ENCODE measurements at places on chromosomes 2 and 18. TPM values are rescaled to one million over a fixed set of nuclear protein-coding genes. Genes with fewer than 3 reads are reported as not detected.

PPM1G gene
- total RNA-seq, result 122 TPM

DNA sequence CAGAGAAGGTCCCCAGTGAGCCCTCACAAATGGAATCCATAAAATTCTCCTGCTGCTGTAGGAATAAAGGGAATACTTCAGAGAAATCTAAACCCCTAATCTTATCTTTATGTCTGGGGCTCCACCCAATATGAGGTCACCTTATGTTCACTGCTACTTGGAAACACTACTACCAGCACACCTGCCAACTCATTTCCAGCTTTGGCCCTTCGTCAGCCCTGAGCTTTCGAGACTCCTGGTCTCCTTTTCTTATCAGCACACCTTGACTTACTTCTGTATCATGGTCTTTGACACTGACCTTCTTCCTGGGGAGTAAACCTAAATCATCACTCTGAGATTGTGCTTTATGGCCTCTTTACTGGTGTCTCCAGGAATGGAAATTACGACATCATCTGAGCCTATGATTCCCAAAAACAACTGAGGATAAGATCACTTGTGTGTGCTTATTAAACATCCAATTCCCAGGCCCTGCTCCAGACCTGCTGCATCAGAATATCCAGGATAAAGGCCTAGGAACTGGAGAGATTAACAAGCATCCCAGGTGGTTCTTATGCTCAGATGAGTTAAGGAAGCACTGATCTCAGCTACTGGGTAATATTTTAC, 22.2 kb upstream of the ASNSD1 start:
- DNase-seq, result no peak

SPP2 gene
- not detected for total RNA-seq

DNA sequence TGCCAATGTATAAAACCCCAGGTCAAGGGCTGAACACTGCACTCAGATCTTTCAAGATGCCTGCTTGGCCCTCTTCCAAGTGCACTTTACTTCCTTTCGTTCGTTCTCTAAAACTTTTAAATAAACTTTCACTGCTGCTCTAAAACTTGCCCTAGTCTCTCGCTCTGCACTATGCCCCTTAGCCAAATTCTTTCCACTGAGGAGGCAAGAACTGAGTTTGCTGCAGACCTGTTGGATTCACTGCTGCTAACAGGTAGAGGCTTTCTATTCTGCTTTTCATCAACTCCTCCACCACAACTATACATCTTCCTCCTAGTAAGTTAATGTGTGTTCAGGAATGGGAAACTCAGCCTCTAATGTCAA, 467.9 kb downstream of the MBD2 start:
- no peak for DNase-seq

- peak; percentile 49 for DNase-seq
These were observed 217.1 kb downstream of the KLHL29 start for GRCh38 chr2:23602116-23602515.

GRCh38 chr2:11833601-11834000, 87.2 kb downstream of the LPIN1 start:
- DNase-seq, result no peak

GRCh38 chr2:10234013-10234306, 68.7 kb upstream of the HPCAL1 start:
- no peak for DNase-seq

- DNase-seq, result peak; percentile 15
These were observed 32.5 kb upstream of the ERCC3 start for GRCh38 chr2:127326289-127326945.

DNA sequence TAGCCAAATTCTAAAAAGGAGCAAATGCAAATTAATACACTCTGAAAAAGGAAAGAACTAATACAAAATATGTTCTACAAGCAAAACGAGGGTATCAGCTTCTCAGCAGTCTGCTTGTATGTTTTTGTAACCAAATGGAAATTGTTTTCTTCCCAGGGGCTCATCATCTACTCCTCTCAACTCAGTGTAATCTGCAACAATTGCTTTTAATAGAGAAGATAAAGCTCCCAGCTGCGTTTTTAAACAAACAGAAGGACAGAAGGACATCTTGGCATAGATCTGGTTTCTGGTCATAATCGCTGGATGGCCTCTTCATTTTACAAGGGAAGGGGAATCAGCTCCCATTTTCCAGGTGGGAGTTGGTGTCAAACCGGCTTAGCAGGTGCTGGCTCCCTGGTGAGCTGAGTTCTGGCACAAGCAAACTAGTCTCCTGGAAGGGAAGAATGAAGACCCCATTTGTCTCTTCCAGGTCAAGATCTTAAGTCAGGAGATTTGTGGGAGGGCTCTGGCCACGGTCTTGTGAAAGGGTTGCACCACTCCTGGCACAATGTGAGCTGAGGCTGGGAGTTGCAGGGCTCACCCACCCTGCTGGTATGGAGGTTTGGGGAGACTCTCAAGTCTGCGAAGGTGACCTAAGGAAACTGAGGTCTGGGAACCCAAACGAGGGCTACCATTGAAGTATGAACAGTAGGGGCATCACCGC, 41.6 kb downstream of the NPPC start:
- no peak for DNase-seq

GRCh38 chr2:165864296-165864695, 70.2 kb upstream of the GALNT3 start:
- DNase-seq, result no peak

ACTR2 gene
- 67.2 TPM for total RNA-seq

GRCh38 chr2:59706729-59707128, 846.7 kb downstream of the BCL11A start:
- DNase-seq, result no peak

KRTCAP3 gene
- not detected for total RNA-seq

TUBA4B gene
- total RNA-seq, result not detected

DNA sequence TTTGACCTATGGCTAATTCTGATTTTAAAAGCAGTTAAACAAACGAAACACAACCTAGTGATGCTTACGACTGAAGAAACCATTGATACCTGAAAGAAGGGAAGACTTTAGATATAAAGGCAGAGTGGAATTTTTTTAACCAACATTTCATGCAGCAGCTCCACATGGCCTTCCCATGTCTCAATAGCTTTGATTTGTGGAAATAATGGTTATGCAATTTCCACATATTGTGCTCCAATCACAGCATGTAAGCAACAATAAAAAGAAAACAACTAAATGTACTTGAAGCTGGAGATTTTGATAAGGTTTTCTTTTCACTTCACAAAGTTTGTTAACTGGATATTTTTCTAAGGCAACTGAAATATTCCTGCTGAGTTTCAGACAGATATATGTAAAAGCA, 82.0 kb upstream of the SLC39A10 start:
- DNase-seq, result no peak

- no peak for DNase-seq
These were observed 81.1 kb upstream of the CAVIN2 start for GRCh38 chr2:191927991-191928390.

- no peak for DNase-seq
These were observed 68.5 kb upstream of the HDAC4 start for GRCh38 chr2:239469106-239469960.

- peak; percentile 29 for DNase-seq
These were observed 24.4 kb downstream of the EIF4E2 start for GRCh38 chr2:232574674-232575403.

- DNase-seq, result no peak
These were observed 117.5 kb downstream of the ESCO1 start for GRCh38 chr18:21483051-21483450.

DNA sequence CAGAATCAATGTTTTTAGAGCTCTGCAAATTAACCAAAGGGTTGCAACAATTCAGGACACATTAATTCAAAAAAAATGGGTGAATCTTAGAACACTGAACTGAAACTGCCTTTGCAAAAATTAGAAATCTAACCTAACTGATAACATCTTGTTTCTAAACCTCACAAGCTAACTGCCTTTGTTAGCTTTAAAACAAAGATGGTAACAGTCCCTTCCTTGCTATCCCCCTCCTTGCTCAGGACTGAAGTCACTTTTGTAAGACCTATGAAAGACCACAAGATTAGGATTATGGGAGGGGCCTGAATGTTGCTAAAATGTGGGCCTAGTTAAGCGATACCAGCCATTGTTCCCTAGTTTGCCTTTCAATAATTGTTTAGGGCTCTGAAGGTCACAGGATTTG, 44.9 kb upstream of the LONRF2 start:
- no peak for DNase-seq

RGPD8 gene
- total RNA-seq, result 8.4 TPM

SERPINB12 gene
- total RNA-seq, result not detected

DNA sequence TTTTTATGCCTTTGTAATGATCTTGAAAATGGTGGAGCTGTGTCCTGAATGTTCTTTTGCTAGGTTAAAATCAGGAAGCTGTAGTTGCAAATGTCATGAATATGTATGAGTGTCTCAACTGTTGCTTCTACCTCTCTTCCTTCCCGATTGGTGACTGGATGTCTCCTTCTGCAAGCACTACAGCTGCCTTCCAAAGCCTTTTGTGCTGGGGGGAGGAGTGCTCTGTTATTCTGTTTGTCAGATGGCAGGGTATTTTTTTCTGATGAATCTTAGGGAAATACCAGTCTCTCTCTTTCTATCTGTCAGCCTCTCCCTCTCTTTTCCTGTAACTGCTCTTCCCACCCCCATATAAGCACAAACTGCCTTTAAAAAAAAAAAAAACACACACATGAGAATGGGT, 1396.3 kb upstream of the CELF4 start:
- no peak for DNase-seq

TRIM43 gene
- total RNA-seq, result not detected

GRCh38 chr2:175709248-175709647, 292.8 kb downstream of the LNPK start:
- DNase-seq, result no peak

DNA sequence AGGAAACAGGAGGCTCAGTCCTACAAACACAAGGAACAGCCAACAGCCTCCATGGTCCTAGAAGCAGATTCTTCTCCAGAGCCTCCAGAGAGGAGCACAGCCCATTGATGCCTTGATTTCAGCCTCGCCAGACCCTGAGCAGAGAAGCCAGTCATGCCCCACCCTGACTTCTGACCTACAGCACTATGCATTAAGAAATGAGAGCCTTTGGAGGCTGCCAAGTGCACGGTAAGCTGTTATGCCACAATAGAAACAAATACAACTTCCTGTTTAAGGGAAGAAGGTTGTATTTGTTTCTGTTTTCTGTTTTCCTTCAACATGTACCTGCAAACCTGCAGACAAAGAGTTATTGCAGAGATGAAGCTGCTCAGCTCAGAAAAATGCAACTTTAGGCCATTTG, 181.3 kb upstream of the AGAP1 start:
- peak; percentile 20 for DNase-seq

DNA sequence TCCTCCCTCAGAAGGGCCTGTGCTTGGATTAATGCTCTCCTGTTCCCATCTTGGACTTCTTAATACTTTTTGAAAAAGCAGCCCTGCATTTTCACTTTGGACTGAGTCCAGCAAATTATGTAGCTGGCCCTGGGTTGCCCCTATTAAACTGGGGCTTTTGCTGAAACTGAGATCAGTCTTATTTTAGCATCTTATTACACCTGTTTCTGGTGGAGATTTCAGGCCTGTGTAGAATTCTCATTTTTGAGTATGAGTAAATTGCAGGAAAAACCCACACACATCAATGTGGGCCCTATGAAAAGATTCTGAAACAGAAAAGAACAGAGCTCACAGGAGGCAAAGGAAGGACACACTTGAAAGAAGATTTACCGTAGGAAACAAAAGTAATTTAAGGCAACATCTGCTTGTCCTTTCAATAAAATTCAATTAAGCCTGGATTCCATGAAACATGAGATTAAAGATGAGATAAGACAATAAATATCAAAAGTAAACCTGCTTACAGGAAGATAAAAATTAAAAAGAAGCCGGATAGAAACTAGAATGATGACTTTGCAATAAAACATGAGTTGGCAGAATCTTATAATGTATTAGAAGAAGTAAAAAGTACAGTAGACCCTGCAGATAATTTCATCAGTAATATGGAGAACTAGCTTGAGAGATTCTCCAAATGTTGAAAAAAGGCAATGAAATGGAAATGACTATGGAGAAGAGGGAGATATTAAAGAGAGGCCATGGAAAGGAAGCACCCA, 90.7 kb upstream of the GCFC2 start:
- DNase-seq, result no peak

DNA sequence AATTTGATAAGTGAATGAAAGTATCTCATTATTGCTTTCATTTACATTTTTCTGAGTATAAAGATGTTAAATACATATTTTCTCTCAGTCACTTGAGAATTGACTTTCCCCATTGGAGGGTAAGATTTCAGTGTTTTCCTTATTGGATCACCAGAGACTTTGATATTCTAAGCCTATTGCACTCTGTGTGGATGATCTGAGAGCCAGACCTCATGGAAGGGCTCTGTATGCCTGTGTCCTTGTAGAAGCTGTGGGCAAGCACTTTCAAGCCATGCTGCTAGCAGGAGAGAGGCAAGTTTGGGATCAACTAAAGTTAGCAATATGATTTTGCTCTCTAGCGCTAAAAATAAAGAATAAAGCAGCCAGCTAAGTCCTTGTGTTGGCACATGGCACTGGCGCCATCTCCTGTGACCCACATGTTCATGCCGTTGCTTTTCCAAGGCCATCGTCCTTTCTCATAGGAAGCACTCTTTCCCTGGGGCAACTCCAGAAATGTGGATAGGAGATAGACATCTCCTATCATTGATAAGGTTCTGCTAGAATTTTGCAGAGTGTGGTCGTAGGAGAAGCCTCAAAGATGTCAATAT, 72.6 kb downstream of the AOX1 start:
- DNase-seq, result peak; percentile 18

- DNase-seq, result peak; percentile 33
These were observed 3.7 kb downstream of the PLEK start for GRCh38 chr2:68368654-68369336.

- DNase-seq, result no peak
These were observed 105.4 kb downstream of the CPO start for GRCh38 chr2:207044379-207045362.

PSD4 gene
- 46.6 TPM for total RNA-seq

PAX8 gene
- total RNA-seq, result 2.6 TPM

GRCh38 chr2:164794016-164794415, 47.6 kb downstream of the COBLL1 start:
- no peak for DNase-seq

- no peak for DNase-seq
These were observed 118.5 kb upstream of the HS6ST1 start for GRCh38 chr2:128437204-128437565.

METAP1D gene
- 7.3 TPM for total RNA-seq

GRCh38 chr2:27347641-27348040, 8.9 kb downstream of the GTF3C2 start:
- no peak for DNase-seq

DNA sequence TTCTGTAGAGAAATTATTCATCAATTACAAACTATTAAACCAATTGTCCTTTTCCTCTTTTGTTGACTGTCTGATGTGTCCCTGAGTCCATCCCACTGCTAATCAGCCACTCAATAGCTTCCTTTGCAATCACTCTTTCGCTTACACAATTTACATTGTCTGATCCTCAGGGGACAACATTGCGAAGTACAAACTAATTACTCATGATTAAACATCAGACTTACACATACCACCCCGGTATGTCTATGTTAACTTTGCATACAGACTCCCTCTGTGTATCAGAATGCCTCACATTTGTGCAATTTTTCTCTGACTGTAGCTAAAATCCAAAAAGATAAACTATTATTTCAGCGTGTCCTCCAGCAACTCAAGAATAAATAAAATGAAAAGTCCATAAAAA, 264.4 kb upstream of the REV1 start:
- DNase-seq, result peak; percentile 61

SERPINB13 gene
- not detected for total RNA-seq
